Fibroblast of skin of left biceps (primary cell): ENCODE measurements at places on chromosomes 6 and 20.

- no peak for DNase-seq
These were observed 35.1 kb downstream of the NOX3 start for GRCh38 chr6:155420492-155420891.

- DNase-seq = no peak
These were observed 748.7 kb downstream of the QKI start for GRCh38 chr6:164163239-164163638.

DNA sequence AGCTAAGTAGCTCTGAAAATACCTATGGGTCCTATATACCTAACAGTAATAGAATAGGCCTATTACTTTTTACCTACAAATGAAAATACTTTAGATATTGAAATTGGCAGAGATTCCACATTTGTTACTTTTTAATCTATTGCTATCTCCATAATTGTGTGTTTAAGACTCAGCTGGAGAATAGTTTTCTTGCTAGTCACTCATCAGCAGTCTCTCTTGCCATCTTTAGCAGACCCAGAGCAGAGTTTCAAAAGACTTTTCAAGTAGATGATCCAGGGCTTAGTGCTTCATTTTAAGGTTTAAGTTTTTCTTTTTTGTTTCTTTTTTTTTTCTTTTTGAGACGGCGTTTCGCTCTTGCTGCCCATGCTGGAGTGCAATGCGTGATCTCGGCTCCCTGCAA is 12.9 kb downstream of the ANKS1A start:
- DNase-seq = no peak

DNA sequence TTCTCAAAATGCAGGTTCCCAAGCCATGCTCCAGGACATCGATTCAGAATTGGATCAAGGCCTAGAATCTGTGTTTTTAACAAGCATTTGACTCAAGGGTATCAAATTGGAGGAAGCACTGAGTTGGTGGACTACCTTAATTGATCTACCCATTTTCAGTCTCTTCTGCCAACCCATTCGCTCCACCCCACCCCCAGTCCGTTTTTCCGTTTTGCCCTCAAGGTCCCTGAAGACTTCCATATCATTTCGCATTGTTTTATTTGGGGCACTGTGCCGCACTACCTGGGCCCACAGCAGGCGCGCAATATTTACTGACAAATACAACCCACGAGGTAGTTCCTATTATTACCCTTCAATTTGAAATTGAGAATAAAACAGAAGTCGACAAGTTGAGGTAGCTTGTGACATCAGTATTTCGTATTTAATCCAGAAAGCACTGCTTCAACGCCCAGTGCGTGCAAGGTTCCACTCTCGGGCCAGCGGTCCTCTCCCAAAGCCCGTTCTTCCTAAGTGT is 557 bp upstream of the DHX35 start:
- DNase-seq = no peak

- no peak for DNase-seq
These were observed 107.0 kb downstream of the SYNDIG1 start for GRCh38 chr20:24576447-24576846.

- peak; percentile 64 for DNase-seq
These were observed 78.5 kb upstream of the PHACTR1 start for GRCh38 chr6:12637960-12638641.

- DNase-seq = no peak
These were observed 385.6 kb downstream of the CDKAL1 start for GRCh38 chr6:20919677-20920385.

DNA sequence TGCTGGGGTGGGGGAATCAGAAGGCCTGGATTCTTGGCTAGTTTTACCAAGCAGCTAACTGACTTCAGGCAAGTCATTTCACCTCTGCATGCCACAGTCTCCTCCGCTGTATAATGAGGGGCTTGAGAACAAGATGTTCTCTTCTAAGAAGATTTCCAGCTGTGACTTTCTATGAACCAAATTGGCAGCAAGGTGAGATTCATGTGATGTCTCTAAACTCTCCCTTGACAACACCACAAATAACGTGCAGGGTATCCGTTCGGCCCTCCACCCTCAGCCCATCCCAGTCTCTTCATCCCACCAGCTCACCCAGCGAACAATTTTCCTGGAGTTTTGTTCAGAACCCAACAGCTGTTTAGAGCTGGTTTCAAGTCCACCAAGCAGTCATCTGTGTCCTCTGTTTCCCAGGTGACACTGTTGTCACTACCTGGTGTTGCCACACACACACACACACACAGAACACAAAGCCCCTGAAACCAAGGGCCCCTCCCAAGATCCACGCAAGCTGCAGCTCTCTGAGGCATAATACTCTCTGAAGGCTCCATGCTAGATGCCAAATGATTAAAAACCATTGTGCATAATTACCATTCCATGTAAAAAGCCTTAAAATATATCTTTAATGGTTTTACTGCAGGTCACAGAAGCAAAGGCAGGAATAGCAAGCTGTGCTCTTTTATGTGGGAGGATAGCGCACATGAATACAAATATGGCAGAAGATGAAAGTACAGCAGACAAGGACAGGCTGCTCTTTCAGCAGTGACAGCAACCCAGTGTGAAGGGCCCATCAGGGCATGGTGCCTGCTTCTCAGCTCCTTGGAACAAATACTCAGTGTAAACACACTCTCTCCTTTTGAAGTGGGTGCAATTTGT is 48.2 kb downstream of the ARHGAP18 start:
- no peak for DNase-seq

DNA sequence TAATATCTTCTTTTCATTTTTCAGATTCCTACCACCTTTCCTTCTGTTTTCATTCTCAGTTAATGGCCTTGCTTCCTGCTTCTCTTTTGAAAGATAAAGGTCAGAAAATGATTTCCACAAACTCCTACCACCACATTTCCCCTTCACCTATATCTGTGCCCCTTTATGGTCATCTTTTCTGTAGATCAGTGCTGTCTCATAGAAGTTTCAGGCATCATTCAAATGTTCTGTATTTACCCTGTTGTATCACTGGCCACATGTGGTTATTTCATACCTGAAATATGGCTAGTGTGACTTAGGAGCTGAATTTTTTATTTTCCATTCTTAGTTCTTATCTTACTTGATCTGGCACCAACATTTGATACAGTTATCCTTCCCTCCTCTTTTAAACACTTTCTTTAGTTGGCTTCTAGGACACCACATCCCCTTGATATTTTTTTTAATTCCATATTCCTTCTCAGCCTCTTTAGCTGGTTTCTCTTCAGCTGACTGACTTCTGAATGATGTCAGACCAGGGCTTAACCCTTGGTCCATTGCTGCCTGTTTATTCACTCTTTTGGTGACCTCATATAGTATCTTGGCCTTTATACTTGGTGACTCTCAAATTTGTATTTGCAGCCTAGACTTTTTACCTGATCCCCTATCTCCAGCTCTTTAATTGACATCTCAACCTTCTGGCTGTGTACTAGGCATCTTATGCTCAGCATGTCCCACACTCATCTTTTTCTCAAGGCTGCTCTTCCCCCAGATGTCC is 81.0 kb downstream of the ATRN start:
- no peak for DNase-seq

- peak; percentile 33 for DNase-seq
These were observed 7.4 kb downstream of the STK35 start for GRCh38 chr20:2108987-2109386.

DNA sequence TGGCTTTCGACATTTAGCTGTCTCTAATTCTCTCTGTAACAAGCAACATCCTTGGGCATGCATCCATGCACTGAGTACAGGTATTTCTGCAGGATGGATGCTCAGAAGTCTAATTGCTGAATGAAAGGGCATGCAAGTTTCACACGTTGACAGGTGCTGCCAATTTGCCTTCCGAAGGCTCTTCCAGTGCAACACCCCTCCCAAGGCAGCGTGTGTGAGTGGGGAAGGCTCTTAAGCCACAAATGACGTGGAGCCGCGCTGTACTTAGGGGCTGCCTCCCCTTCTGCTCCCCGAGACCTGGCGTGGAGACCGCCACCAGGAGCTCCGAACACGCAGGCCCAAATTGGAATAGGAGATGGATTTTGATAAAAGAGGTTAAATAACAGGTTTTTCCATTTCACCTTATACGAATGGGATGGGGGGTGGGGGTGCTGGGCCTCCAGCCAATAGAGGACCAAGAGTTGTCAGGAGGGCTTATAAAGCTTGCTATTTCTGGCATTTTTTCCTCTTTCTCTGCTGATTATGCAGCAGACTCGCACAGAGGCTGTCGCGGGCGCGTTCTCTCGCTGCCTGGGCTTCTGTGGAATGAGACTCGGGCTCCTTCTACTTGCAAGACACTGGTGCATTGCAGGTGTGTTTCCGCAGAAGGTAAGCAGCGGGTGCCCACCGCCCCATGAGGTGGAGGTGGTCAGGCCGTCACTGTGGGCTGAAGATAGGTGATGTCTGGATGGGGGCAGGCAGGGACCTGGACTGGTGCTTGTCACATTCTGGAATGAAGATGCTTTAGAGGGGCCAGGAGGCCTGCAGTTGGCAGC is 30.9 kb downstream of the TOX2 start:
- DNase-seq = no peak

DNA sequence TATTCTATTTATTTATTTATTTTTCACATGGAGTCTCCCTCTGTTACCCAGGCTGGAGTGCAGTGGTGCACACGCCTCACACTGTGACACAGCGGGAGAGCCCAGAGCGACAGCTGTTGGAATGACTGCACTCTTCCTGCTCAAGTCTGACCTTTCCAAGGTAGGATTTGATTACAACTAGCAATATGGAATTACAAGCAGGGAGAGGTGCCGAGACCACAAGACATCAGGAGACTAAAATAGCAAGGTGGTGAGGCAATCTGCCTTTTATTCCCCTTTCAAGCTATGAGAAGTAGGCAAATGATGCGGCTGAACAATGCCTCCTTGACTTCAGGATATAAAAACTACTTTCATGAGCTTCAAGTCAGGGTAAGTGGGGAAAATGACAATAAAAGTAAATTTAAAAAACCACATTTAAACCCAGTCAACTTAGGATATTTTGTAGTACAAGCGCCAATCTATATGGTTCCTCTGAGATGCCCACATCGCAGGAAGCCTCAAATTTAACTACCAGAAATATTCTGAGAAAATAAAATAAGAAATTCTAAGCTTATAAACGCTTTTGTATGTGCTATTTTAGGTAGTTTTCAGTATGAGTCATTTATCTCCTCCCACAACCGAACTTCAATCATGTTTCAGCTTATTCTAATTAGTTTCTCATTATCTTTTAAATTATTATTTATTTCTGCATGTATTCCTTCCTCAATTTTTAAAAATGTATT is 146.9 kb upstream of the SGK1 start:
- DNase-seq = no peak

DNA sequence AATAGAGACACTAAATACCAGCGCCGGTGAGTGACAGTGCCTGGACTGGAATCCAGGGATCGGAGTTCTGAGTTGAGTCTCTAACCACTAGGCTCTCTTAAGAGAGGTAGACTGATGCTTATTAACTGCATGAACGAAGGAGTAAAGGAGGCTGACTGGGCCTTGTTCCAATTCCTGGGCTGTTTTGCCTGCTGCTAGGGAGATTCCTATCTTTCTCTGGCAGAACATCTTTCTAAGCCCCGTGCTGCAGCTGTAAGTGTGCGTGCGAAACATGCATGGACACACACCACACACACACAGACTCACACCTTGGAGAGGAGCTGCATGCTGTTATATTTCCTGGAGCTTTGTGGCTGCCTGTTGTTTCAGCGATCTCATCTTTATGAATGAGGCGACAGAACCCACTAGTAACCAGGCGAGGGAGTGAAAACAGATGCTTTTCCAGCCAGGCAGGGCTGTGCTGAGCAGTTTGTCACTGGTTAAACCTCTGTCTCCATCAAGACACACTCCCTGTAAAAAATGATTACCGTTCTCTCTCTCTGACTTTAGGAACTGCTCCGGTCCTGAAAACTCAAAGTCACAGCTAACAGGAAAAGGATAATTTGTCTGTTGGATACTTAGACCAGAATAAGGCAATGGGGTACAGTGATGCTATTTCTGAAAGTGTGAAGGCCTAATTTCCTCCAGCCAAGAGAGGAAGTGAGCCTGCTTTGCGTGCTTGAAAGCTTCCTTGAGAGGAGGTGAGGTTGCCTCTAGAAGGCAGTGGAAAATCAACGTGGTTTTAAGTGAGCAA is 157.4 kb upstream of the ZNF217 start:
- peak; percentile 93 for DNase-seq

DNA sequence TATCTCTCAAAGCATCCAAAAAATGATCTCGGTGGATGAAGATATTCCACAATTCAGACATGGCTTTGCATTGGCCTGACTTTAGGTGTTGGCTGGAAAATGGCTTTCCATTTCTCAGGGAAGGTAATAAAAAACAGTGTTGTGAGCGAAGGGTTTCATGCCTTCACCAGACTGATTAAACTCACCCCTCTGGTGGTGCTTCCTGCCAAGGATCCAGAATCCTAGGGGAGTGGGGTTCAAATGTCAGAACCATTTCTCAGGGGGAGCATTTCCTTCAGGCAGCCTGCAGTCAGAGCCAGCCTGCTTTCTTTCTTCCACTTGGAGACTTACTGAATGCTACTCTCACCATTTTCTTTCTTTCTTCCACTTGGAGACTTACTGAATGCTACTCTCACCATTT is 45.7 kb upstream of the SMIM28 start:
- no peak for DNase-seq

- no peak for DNase-seq
These were observed 74.4 kb downstream of the PRL start for GRCh38 chr6:22222469-22222868.

DNA sequence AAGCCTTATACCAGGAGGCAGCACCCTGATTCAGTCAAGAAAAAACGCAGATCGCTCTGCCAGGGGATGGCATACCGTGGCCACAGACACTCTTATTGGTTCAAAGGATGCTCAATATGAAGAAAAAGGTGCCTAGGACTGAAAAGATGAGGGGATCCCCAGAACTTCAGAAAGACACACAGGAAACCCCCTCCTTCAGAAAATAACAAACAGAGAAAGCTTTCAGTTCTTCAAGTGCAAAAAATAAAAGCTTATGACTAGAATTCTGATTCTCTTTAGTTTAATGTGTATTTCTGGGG is 17.7 kb upstream of the MYB start:
- no peak for DNase-seq
